ENCODE measurements at places on chromosomes 2 and 18.
A peak's percentile ranks its signal among the peaks of the same experiment; 100 is the strongest.

GRCh38 chr2:190763901-190764514, 115.1 kb downstream of the NAB1 start:
- peak; percentile 56 for DNase-seq

DNA sequence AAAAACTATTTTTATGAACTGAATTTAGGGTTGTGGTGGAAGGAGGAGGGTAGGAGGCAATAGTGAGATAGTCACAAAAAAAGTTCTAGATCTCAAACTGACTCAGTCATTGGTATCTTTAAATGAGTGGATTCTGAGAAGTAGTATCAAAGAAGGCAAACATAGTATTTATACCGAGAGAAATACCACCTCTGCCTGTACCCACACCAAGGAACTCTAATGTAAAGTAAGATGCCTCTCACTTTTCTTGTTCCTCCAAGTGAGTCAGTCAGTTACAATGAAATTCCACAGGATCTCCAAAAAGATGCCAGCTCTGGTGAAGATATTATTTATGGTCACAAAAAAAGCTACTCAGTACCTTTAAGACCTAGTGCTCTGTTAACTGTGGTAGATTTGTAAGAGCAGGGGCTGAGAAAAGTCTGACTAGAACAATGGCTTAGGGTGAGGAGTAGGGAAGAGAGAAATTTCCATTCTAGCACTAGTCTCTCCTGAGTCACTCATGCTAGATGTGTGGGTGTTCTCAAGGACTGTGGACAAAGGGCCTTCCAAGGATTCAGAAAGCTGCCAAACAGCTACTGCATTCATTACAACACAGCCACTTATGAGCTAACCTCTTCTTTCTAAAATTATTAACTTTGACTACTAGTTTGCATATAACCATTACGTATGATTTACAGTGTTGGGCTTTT, 36.3 kb downstream of the YWHAQ start:
- DNase-seq = no peak

- DNase-seq = no peak
Observed at GRCh38 chr18:74775239-74775638, 177.6 kb downstream of the ZNF407 start.

DNA sequence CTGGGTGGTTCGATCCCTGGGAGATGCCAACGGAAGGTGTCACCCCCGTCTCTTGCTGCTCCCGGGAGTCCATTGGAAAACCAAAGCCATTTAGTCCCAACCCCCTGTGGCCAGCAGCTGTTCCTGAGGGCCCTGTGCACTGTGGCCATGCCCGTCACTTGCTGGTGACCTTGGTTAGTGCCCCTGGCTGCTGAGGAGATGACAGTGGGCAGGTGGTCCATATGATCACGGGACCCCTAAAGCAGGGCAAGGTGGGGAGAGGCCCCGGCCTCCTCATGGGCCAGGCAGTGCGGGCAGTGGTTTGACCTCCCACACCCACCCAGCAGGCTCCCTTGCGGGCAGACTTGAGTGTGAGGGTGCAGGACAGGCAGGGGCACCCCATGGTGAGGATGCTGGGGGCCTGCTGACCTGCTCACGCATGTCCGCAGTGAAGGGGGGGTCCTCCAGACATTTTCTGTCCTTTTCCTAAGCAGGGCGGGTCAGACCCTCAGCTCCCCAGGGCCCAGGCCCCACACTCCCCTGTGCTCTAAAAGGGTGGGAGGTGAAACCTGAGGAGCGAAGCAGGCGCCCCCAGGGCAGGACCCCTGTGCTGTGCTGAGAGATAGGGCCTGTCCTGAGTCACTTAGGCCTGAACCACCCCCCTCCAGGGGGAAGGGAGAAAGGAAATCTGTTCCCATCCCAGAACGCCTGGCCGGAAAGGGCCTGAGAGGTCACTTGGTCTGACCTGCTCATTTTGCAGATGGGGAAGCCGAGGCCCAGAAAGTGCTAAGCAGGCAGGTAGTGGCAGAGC, 6.8 kb downstream of the ITM2C start:
- no peak for DNase-seq

DNA sequence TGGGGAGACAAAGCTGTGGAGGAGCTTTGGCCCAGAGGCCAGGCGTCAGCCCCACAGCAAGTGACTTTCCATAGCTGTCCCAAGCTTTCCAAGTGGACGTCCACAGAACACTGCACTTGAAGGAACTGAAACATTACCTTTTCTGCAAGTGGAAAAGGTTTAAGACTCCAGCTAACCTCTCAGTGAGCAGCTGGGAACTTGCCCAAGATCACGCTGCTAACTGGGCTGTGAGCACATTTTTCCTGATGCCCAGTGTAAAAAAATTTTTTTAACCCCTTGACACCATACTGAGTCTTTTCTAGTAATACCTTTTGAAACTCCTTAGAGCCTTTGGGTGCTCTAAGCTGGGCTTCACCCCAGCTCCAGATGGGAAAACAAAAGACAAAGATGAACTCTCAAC, 256.7 kb downstream of the HAUS1 start:
- DNase-seq = no peak

DNA sequence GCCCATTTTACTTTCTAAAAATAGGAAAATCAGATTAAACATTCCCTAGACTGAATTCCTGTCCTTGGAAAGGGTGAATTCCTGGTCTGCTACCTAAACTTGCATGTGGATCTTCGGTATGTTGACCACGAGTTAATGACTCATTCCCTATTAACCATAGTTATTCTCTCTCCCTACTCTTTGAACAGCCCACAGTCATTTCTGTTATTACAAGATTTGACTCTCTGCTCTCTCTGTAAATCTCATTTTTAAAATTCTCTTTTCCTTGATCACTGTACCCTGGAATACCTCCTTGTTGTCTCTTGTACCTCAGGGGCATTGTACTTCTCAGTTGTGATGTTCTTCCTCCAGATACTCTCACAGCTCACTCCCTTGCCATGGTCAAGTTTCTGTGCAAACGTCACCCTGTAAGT, 92.0 kb upstream of the GULP1 start:
- DNase-seq = no peak

DNA sequence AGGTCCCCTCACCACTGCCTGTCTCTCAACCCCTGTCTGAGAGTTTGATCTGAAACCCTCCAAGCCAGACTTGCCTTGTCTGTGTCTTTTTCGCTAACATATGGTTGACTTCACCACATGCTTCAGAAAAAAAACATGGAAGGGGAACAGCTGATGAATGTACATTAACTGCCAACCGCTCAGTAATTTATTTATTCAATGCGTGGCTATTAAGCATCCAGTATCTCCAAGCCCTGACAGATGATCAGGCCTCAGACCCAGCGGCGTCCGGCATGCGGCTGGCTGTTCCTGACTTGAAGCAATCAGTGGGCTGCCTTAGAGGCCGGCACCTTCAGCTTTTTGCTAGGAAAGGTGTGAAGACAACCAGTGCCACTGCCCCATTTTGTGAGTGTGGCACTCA, 62.3 kb downstream of the NGEF start:
- no peak for DNase-seq

- DNase-seq = no peak
Observed at GRCh38 chr18:78448106-78448505, 531.5 kb upstream of the SALL3 start.

- DNase-seq = no peak
Observed at GRCh38 chr2:46002947-46003346, 294.3 kb upstream of the EPAS1 start.

DNA sequence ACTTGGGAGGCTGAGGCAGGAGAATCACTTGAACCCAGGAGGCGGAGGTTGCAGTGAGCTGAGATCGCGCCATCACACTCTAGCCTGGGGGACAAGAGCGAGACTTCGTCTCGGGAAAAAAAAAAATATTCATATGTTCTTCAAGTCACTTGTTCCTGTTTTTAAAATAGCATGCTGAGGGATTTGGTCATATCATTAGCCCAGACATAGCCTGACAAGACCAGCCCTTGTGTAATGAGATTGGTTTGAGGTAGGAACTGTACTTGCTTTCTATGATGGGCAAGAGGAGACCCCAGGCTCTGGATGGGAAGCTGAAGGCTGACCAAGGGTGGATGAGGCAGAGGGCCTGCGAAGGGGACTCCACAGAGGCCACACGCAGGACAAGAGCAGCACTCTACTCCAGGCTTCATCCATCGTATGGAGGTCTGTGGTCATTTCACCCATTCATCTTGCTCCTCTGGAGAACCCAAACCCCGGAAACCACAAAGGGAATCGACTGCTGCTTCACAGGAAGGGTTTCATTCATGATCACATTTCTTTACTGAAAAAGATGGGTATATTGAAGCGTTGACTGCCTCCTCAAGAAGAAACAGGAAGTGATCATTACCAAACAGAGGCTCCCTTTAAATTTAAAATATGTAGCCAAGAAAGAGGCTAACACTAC, 87.1 kb upstream of the ZNF397 start:
- no peak for DNase-seq

GRCh38 chr2:46009315-46009714, 287.9 kb upstream of the EPAS1 start:
- DNase-seq = no peak

GRCh38 chr2:209519271-209519670, 95.4 kb downstream of the MAP2 start:
- no peak for DNase-seq

DNA sequence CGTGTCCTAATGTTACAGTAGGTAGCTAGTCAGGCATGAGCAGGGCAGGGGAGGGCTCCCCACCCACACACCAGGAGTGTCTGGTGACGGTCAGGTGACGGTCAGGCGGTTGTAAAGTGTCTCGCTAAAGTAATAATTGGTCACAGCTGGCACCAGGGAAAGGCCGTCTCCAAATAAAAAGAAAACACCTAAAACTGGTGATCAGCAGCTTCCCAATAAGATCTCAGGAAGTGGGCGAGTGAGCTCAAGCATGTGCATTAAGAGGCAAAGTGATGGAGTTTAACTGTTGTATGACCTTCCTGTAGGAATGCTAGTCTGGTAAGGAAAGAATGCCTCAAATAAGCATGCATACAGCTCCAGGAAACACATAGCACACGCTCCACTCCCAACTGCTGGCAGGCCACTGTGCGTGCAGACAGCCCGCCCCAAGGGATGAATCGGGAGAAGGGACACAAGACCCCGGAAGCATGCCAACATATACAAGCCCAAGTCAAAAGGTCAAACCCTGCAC, 177.1 kb downstream of the RNF144A start:
- DNase-seq = no peak

DNA sequence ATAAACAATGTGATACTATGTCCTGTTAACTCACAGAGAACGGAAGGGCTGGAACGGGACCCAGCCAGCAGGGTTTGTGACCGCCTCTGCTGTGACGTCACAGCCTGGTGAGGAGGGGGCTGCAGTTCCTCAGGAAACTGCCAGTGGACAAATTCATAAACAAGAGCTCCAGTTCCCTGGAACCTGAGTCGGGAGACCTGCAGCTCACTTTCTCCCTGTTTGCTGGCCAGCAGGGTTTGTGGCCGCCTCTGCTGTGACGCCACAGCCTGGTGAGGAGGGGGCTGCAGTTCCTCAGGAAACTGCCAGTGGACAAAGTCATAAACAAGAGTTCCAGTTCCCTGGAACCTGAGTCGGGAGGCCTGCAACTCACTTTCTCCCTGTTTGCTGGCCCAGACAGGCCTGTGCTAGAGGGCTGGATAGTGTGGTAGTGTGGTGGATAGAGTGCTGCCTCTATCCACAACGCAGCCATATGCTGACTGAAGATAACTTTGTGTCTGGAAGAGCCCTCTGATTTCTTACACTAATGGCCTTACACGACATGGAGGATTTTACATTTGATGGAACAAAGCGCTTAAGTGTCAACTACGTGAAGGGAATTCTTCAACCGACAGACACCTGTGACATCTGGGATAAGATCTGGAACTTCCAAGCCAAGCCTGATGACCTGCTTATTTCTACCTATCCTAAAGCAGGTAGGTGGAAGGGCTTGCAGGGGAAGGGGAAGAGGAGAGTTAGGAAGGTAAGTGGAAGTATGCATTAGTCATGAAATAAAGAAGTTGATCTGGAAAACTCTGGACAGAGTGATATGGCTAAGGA, at the start of gene SULT1C4:
Gene SULT1C4, plus strand, starts transcription at position 140 of the 816 bp plus-strand sequence. Its CDS starts 384 bp downstream, at position 524.
- no peak for DNase-seq

DNA sequence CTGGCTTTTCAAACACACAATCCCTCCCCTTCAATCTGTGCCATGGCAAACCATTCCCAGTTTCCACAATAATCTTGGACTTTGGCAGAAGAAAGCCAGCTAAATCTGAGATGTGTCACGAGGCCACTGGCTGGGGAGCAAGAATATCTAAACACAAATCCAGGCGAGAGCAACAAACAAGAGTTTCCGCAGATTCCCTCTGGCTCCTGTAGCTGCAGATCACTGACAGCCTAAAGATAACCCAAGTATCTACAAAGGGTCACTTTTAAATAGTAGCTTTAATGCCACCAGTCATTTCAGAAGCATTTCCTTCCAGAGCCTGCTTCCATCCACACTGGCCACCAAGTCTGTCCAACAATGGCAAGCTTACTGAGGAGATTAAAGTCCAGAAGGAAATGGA, 86.9 kb downstream of the ACVR1 start:
- no peak for DNase-seq

DNA sequence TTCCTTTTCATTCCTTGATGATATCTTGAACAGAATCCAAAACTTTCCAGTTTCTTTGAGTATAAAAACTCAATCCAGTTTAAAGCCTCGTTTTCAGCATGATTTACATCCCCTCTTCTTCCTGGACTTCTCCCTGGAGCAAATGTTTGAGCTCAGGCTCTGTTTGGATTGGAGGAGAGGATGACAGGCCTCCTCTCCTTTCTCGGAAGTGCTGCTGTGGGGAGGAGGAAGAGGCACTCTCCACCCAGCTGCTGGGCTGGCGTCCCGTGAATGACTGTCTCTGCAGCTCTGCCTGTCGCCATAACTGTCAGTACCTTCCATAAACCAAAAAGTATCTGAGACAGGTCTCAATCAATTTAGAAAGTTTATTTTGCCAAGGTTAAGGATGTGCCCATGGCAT, 238.2 kb upstream of the AGAP1 start:
- DNase-seq = no peak

DNA sequence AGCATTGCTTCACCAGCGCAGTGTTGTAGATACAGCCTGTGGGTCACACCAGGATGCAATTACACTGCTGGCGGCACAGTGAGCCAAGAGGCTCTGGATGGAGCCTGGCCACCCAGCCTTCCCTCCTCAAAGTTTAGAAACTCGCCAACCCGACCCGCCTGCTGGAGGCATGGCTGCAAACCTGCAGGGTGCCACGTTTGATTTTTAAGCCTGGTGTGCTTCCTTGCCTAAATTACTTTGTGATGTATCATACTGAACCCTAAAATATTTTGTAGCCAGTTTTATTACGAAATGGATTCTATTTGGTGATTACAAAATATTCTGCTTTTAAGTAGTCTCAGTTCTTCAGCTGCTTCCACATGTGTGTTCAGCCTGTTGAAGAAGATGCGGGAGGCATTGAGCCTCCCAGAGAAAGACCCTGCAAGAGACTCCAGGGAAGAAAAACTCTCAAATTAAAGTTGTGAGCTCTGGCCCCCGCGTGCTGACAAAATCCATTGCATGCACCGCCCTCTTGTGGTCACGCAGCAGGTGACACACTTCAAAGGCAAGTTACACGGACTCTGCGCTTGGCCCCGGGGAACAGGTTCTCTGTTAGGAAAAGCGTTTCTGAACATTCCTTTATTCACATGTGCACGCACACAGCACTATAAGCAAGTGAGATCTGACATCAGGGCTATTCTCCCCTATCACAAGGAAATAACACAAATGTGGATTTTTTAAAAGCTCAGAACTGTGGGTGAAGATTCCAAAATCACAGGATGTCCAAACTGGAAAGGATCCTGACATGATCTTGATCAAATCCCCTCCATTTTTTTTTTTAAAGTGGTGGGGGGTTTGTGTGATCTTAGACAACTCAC, 63.0 kb upstream of the TWIST2 start:
- peak; percentile 62 for DNase-seq

GRCh38 chr2:159139216-159139933, 147.1 kb downstream of the WDSUB1 start:
- no peak for DNase-seq
